ENCODE measurements at places on chromosomes 2 and 18.

- DNase-seq, result no peak
These were observed 23.0 kb upstream of the FAM171B start for GRCh38 chr2:186670831-186671230.

GRCh38 chr2:187271825-187272224, 176.2 kb downstream of the CALCRL start:
- no peak for DNase-seq

GRCh38 chr18:63883617-63884016, 3.9 kb upstream of the SERPINB2 start:
- no peak for DNase-seq

DNA sequence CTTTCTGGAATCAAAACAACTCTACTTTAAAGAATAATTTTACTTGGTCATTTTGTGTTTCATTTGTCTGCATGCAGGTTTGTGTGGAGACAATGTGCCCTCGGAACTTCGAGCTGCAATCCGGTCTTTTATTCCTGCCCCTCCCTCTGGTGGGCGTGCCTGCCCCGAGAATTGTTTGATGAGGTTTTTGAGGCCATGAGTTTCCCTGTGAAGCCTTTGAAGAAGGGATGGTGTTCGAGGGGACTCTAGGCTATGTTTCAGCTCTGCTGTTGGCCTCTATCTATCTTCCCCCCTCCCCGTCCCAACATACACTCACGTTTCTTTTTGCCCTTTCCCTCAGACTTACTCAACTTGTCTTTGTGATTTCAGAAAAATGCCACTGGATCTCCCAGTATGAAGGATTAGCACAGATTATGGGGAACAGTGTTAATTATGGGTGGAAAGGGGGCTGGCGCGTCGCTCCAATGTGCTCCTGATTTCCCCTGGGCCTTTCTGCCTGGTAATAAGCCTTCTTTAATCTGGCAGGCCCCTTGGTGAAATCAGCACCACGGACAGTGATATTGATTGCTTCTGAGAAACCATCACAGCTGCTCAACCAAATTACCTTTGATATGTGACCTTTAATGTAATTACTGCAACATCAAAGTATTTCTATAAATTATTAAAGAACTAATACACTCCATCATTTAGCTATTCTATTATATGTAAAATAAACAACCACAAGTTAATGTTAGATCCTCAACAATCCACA, 82.2 kb downstream of the CELF4 start:
- DNase-seq, result no peak

DNA sequence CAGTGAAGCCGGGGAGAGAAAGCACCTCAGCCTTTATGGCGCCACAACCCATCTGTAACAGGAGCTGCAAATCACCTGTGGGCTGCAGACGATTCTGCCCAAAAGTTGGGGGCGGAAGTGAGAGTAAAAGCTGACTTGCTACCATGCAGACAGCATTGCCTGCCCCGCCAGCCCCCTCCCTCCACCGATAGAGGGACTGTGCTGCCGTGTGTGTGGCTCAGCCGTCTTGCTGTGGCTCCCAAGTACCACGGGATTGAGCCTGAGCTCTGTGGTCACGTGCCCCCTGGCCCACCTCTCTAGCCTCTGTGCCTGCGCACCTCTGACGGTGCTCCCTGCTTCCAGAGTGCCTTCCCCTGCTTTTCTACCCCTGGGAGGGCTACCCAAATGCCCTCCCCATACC, 79.6 kb downstream of the GLI2 start:
- no peak for DNase-seq

DNA sequence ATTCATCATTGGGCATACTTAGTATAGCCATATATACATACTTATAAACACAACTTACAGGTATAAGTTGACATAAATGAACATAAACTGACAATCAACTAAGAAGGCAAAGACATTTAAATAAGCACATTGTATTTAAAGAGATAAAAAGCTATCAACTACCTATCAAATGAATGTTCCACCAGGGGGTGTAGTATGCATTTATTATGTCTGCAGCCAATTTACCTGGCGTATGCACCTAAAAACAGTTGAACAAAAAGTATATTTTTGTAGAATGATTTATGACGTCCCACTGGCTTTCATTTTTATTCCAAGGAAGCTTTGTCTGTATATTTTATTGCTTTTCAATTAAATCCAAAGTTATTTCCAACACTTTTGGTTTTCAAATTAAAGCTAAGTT, 323.5 kb downstream of the AFF3 start:
- DNase-seq, result no peak

- DNase-seq, result no peak
These were observed 121.3 kb upstream of the GULP1 start for GRCh38 chr2:188170356-188170755.

DNA sequence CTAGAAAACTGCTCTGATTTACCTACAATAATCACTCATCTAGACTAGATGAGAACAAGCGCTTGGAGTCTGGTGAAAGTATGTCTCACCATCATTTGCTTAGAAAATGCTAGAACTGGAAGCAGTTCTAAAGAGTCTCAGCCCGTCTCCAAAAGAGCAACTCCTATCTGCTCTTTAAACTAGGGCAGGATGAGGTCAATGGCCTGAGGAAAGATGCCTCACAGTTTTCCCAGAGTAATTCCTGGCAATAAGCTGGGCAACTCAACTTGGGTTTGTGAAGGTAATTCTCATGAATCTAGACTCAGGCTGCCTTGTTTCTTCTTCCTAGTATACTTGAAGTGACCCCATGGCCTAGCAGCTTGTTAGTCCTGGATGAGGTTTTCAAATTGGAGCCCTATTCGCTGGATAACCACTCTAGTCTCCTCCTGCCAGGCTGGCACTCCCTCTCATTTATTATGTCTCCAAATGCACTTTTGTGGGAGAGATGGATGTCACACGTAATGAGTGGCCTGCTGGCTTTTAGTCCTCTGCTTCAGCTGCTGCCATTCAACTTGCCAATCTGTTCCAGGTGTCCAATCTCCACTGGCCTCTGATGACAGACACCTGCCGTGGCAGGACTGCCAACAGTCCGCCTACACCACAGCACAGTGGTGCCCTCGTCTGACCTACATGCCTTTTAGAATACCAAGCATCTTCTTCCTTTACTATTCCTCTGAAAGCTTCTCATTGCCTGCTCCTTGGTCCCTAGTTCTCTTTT, 80.9 kb downstream of the CABYR start:
- no peak for DNase-seq

- no peak for DNase-seq
These were observed 78.2 kb downstream of the CAPN13 start for GRCh38 chr2:30729031-30729430.

DNA sequence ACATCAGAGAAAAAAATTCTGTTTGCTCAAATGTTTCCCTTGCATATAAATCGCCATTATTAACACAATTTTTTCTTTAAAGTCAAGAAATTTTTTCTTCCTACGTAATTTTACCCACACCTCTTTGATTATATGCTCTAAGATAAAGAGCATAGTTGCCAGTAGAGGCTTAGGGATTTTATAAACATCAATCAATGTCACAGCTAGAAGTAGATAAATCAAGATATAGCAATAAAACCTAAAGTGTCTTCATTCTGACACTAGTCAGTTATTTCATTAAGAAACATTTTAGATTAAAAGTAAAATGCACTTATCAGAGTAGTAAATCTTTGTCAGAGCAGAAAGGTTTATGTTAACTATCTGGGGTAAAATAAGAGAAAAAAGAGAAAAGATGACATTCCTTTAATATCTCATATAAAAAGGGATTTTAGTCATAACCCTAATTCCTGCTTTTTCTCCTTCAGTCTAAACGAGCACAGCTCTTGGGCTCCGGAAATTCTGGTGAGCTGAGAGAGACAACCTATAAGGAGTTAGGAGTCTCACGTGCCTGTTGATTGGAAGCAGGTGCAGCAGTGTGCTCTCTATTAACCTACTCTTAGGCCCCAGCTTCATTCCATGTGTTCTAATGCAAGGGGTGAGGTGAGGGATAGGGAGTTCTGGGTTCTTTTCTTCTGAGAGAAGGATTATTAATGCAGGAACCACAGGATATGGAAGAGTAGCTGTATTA, 172.4 kb upstream of the GULP1 start:
- no peak for DNase-seq

- DNase-seq, result no peak
These were observed 528.9 kb downstream of the RIT2 start for GRCh38 chr18:42586601-42587000.

DNA sequence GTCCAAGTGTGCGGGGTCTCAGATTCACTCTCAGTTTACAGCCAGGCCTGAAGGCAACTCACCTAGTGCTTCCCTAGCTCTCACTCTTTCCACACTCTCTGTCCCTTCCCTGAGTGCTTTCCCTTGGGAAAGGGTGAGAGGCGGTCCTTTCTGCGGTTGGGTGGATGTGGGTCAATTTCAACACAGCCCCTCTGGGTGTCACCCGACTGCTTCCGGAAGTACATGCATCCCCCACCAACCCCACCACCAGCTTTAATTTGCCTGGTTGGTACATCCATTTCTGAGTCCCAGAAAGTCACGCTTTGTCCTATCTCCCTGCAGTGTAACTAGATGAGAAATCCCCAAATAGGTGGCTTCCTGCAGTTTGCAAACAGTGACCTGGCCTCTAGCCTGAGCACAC, 307.3 kb upstream of the MEIS1 start:
- DNase-seq, result no peak

GRCh38 chr2:179059026-179059700, 9.2 kb upstream of the CCDC141 start:
- DNase-seq, result no peak

DNA sequence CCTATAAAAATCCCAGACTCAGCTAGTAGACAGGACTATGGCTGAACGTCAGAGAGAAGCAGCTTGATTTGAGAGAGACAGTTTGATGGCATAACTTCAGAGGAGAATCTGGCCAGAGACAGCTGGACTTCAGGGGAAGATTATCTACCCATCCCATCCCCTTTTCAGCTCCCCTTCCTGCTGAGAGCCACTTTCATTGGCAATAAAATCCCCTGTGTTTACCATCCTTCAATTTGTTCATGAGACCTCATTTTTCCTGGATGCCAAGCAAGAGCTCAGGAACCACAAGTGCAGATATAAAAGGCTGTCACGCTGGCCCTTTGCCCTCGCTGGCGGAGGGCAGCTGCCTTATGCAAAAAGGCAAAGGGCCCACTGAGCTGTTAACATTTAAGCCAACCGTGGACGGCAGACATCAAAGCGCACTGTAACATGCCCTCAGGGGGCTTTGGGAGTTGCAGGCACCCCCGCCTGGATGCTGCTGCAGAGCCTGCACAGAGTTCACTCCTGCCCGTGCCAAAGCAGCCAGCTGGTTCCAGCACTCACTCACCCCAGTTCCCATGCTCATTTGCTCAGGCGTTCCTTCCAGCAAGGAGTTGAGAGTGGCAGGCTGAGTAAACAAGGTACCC, 164.3 kb upstream of the PGAP1 start:
- DNase-seq, result no peak

DNA sequence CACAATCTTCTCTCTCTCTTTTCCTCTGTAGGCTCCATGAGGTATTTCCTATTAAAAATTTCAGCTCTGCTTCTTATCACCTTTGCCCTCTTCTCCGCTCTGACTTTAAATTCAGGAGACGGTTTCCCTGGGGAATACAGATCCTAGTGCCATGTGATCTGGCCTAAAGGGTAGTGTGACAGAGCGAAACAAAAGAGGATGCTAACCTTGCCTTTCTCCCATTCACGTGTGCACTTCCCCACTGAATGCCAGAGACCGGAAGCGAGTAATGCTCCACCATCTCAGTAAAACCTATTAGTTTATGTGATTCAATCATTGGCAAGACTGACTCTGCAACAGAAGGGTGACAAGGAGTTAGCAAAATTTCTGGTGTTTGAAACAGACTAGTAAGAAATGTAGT, 358.3 kb downstream of the ZNF521 start:
- DNase-seq, result no peak

DNA sequence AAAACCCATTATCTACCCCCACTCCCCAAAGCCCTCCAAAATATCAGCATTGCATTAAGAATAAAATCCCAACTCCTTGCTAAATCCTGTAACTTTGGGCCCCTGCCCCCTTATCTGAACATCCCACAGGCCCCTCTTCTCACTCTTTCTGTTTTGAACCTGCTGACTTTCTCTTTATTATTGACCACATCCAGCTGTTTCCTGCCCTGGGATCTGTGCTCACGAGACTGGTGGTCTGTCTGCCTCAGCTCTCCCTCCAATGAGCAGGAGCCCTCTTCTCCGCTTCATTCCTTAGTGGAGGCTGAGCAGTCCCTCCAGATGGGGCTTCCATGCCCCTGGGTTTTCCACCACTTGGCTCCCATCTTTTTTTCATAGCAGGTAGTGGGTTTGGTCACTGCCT, 116.9 kb downstream of the ACKR3 start:
- no peak for DNase-seq

- no peak for DNase-seq
These were observed 265.0 kb upstream of the TRIB2 start for GRCh38 chr2:12451726-12452125.

GRCh38 chr18:55549474-55550104, 38.4 kb downstream of the TCF4 start:
- no peak for DNase-seq

- DNase-seq, result no peak
These were observed 309.9 kb upstream of the PKDCC start for GRCh38 chr2:41737888-41738287.

- DNase-seq, result no peak
These were observed 160.8 kb downstream of the BCL2 start for GRCh38 chr18:63158676-63159291.

GRCh38 chr18:44796429-44797428, 116.0 kb downstream of the SETBP1 start:
- DNase-seq, result no peak

- no peak for DNase-seq
These were observed 120.0 kb downstream of the DNAH6 start for GRCh38 chr2:84636080-84636971.

DNA sequence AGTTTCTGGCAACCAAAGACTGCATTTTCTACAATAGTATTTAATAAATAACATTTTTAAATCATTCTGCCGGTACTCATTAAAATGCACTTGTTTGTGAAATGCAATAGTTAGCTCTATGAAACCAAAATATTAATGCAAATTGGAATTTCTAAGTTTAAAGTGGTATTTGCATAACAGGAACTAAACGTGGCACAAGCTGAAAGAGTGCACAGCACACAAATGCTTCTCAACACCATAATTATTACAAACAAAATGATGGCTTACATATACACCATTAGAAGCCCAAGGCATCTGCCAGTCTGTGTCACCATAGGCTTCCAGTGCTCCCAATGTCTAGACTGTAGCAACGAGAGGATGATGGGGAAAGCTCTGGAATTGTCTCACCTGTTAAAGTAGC, 280.5 kb downstream of the TCF4 start:
- no peak for DNase-seq

DNA sequence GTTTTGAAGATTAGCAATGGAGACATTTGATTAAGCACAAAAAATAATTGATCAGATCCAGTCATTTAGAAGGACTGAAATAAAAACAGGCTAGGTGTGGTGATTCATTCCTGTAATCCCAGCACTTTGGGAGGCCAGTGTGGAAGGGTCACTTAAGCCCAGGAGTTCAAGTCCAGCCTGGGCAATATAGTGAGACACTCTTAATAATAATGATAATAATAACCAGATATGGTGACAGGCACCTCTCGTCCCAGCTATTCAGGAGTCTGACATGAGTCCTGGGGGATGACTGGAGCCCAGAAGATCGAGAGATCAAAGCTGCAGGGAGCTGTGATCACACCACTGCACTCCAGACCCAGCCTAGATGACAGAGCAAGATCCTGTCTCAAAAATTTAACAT, 3.5 kb upstream of the FN1 start:
- no peak for DNase-seq
